ENCODE measurements at places on chromosomes 2 and 18.

GRCh38 chr2:130764035-130764820 lies 8.9 kb downstream of the AMER3 start:
- no peak for DNase-seq

- no peak for DNase-seq
Observed at GRCh38 chr2:115389024-115389423, 946.6 kb downstream of the DPP10 start.

DNA sequence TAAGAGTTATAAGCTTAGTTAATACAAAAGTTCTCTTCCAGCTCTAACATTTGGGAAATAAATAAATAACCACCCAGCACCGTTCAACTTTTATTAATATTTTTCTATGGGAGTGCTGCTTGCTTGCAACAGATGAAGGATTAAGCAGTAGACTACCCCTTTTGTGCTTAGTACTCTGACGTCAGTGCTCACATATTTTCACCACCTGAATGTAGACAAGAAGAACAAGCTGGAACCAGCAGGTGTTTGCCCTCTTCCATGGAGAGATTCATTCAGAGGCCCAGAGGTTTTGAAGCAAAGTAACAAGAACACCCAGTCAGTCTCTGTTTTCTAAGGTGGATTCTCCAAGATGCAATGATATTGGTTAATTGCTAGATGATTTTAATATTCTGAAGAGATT lies 307.1 kb upstream of the PIK3C3 start:
- no peak for DNase-seq

DNA sequence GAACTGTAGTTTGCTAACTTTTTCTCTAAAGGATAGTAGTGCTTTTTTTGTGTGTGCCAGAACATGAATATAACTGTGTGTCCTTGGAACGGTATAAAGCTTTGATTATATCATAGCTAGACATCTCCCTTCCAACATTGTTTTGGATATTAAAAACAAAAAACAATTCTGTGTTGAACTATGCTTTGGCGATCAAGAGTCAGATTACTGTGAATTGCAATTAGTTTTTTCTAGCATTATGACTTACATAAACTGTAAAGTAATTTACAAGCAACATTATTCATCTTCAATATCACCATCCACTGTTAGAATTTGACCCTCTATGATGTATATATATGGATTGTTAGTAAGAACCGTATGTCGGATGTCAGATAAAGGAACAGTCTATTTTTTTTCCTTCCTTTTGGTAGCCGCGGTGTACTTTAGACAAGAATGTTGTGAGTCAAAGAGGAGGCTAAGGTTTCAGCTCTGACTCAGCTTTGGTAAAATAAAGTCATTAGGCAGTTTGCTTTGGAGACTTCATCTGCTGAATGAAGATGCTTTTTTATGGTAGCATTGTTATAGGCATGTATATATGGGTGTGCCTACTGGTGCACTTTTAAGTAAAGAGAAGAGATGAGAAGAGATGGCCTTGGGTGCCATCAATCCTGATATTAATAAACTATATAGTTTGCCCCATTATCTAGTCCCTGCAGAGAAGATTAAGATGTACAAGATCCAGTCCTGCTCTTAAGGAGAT lies 76.4 kb downstream of the LTBP1 start:
- no peak for DNase-seq
